ENCODE measurements at places on chromosomes 1 and 21. TPM values are rescaled to one million over a fixed set of nuclear protein-coding genes. Genes with fewer than 3 reads are reported as not detected.

Gene SYNC
- 3.7 TPM for total RNA-seq

Gene RGS8
- total RNA-seq, result 39.5 TPM

Gene SIPA1L2
- 34.2 TPM for total RNA-seq

Gene NPPA
- 3.3 TPM for total RNA-seq
